Large intestine (tissue), 12 donors: ENCODE measurements at places on chromosomes 13 and 19.
A peak's percentile ranks its signal among the peaks of the same experiment; 100 is the strongest.

- DNase-seq: no peak
Measured at GRCh38 chr19:4592445-4592844, 33.0 kb upstream of the SEMA6B start.

GRCh38 chr19:16342002-16342715, 17.5 kb downstream of the KLF2 start:
- no peak for DNase-seq

GRCh38 chr19:13554506-13555240, 48.4 kb upstream of the CACNA1A start:
- no peak for DNase-seq

DNA sequence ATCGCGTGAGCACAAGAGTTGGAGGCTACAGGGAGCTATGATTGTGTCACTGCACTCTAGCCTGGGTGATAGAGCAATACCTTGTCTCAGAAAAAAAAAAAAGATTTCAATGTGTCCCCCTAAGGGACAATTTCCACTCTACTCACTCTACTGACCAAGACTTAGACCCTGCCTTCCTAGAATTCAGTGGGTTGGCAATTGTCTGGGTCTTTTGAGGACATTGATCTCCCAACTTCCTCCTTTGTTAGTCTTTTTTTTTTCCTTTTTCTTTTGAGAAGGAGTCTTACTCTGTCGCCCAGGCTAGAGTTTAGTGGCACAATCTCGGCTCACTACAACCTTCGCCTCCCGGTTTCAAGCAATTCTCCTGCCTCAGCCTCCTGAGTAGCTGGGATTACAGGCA, 2.2 kb downstream of the SPTBN4 start:
- no peak for DNase-seq

GRCh38 chr13:73368608-73369007, 309.8 kb downstream of the KLF5 start:
- peak; percentile 71 for DNase-seq

- no peak for DNase-seq
Measured at GRCh38 chr13:98511435-98511834, 65.5 kb downstream of the STK24 start.

DNA sequence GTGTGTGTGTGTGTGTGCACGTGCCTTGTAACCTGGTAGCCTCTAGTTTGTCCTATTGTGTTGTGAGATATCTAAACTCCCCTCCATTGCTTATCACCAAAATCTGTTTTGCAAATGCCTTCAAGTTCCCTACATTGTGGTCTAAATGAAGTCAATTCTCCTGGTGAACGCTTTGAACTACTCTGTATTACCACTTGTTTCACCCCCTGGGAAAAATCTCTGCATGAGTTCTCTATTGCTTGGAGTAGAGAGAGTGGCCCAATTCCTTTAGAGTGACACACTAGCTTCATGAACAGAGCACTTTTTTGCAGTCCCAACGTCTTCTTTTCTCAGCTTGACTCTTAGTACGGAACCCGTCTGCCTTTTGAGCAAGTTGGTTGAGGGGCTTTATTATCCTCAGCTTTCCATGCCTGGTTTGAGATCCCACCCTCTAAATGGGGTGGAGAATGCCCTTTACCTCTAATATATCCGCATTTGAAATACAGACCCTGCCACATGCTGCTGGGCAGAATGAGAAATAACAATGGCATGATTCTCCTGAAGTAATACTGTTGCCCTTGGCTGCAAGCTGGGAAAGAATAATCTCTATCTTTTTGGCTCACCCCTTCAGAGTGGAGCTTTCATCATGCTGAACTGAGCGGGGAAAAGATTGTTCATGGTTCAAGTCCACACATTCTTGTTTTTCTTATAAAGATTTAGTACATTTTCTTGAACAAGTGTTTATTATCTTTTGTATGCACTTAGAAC, 2545.3 kb downstream of the PCDH9 start:
- DNase-seq: no peak

- DNase-seq: no peak
Measured at GRCh38 chr13:33554919-33555791, 262.8 kb upstream of the RFC3 start.

- no peak for DNase-seq
Measured at GRCh38 chr13:94007072-94007471, 472.4 kb downstream of the DCT start.

DNA sequence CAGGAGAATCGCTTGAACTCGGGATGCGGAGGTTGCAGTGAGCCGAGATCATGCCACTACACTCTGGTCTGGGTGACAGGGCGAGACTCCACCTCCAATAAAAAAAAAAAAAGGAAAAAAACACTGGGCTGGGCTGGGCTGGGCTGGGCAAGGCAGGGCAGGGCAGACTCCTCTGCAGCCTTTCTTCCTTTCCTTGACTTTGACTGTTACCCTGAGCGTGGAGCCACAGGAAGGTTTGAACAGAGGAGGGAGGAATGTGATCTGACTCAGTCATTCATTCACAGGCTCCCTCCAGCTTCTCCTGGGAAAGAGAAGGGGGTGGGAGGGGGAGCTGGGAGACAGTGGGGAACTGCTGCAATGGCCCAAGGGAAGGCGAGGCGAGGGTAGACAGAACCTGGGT, 2.7 kb upstream of the ACTN4 start:
- peak; percentile 57 for DNase-seq

GRCh38 chr19:46828484-46828883, 22.2 kb downstream of the AP2S1 start:
- no peak for DNase-seq

- DNase-seq: no peak
Measured at GRCh38 chr13:44694291-44694690, 118.2 kb upstream of the TSC22D1 start.

DNA sequence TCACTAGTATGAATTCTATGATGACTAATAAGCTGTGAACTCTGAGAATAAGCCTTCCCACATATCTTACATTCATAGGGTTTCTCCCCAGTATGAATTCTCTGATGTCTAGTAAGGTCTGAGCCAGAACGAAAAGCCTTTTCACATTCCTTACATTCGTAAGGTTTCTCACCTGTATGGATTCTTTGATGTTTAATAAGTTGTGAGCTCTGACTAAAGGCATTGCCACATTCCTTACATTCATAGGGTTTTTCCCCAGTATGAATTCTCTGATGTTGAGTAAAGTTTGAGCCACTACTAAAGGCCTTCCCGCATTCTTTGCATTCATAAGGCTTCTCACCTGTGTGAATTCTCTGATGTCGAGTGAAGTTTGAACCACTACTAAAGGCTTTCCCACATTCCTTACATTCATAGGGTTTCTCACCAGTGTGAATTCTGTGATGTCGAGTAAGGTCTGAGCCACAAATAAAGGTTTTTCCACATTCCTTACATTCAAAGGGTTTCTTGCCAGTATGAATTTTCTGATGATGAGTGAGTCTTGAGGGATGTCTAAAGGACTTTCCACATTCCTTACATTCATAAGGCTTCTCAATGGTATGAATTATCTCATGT, 30.7 kb upstream of the ZFP82 start:
- no peak for DNase-seq

GRCh38 chr13:100014621-100015020, 33.0 kb downstream of the ZIC2 start:
- DNase-seq: no peak

- no peak for DNase-seq
Measured at GRCh38 chr13:113089693-113090414, 15.7 kb upstream of the F7 start.

DNA sequence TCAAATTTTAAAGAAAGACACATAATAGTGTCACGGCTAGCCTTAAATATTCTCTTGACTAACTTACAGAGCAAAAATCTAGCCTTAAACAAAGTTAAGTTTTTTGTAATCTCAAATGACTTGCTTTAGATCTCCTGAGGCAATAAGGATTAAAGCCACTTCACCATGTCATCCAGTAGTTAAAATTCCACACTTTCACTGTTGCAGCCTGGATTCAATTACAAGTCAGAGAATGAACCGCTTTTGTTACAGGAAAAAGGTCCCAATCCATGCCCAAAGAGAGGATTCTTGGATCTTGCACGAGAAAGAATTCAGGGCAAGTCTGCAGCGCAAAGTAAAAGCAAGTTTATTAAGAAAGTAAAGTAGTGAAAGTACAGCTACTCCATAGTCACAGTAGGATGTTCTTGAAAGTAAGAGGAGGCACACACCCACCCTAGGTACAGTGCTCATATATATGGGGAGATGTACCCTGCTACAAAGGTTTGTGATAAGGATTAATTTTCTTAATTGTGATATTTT, 34.6 kb upstream of the CD177 start:
- no peak for DNase-seq

- peak; percentile 48 for DNase-seq
Measured at GRCh38 chr19:41325947-41326706, 16.2 kb downstream of the CCDC97 start.

GRCh38 chr13:45398877-45399276, 19.3 kb downstream of the SLC25A30 start:
- no peak for DNase-seq

- no peak for DNase-seq
Measured at GRCh38 chr19:1275976-1276627, 772 bp downstream of the FAM174C start.

DNA sequence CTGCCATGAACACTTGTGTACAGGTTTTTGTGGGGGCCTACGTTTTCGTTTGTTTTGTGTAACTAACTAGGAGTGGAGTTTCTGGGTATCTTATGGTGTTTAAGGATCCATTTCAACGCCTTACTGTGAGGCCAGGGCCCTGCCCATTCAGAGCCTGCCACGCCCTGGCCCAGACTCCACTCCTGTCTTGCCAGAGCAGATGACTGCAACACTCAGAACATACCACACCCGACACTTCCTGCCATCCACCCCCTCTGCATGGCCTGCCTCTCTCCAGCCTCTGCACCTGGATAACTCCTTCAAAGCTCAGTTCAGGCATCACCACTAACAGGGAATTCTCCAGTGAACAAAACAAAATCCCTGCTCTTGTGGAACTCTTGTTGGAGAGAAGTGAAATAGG, 43.2 kb downstream of the RGCC start:
- peak; percentile 26 for DNase-seq

DNA sequence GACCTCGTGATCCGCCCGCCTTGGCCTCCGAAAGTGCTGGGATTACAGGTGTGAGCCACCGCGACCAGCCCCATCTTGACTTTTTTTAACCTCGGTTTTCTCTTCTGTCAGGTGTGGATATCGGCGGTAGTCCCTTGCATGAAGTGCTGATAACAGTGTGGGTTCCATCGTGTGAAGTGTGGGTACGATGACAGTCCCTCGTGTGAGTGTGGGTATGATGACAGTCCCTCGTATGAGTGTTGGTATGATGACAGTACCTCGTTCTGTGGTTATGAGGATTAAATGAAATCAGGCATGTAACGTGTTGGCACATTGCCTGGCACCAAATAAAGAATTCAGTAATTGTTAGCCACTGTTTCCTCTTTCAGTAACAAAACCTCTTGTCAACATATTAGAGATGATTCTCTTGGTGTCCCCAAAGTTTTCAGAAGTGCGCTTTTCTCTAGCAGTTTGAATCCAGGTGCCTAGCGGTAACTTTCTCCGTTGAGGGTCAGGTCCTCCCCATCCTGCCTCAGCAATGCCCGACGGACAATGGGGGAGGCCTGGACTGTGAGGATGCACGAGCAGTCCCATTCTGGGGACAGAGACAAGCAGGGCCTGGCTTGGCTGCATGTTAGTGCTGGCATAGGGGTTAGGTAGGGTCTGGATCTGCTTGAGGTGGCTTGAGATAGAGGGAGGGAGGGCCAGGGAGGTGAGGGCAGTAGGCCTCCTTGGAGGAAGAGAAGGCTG, 15.3 kb downstream of the GATAD2A start:
- DNase-seq: no peak

GRCh38 chr13:110328573-110328972, 21.5 kb downstream of the COL4A2 start:
- no peak for DNase-seq

GRCh38 chr19:18307271-18307681, 15.6 kb downstream of the LSM4 start:
- no peak for DNase-seq

- DNase-seq: no peak
Measured at GRCh38 chr19:13796301-13797057, 1.2 kb downstream of the ZSWIM4 start.

DNA sequence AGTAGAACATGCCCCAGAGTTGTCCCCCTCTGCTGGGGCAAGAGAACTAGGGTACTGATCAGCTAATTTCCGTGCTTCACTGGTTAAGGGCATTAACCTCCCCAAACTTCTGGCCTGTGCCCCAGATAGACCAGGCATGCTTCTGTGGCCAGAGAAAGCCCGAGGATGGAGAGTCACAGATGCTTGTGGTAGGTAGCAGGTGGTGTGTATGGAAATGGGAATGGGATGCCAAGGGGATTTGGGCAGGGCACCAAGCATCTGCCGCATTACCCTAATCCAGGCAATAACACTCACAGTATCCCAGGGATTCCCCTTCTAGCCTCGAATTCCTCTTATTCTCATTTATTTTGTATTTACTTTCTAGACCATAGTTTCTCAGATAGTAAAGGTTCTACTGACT, 124.8 kb upstream of the KLF12 start:
- no peak for DNase-seq

- DNase-seq: no peak
Measured at GRCh38 chr13:95253033-95253432, 48.2 kb downstream of the ABCC4 start.

DNA sequence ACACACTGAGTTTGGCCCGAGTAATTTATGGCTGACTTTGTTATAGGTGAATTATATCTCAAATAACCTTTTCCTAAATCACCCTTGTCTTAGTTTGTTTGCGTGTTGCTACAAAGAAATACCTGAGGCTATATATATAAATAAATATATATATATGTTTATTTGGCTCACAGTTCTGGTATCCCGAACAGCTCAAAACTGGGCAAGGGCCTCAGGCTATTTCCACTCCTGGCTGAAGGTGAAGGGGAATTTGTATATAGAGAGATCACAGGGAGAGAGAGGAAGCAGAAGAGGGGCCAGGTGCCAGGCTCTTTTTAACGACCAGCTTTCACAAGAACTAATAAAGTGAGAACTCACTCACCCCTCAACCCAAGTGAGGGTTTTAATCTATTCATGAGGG, 159.9 kb upstream of the STARD13 start:
- DNase-seq: no peak

DNA sequence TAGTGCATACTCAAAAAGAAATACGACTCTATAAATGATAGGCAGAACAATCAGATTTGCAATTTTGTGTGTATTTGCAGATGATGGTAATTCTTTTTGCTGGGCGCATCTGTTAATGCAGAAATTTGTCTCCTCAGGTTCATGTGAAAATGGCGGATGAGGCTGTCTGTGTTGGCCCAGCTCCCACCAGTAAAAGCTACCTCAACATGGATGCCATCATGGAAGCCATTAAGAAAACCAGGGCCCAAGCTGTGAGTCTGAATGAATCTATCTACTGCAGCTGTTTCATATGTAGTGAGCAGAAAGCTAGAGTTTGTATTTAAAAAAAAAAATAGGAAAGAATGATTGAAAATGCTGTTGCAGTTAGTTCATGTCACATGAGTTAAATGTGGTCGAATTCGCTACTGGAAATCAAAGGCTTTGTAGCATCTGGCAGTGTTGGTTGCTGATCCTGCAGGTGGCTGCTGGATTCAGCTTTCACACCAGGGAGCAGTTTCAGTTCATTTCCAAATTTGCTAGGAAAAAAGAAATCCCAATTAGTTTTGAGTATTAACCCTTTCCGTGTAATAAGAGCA, 66.0 kb downstream of the PCCA start:
- no peak for DNase-seq

GRCh38 chr13:37681281-37682032, 82.9 kb upstream of the POSTN start:
- DNase-seq: no peak

GRCh38 chr19:43560687-43561086, 14.6 kb downstream of the XRCC1 start:
- DNase-seq: no peak

GRCh38 chr19:16106121-16106520, 5.6 kb upstream of the RAB8A start:
- DNase-seq: no peak
